ENCODE measurements at places on chromosomes 11 and 22. TPM values are rescaled to one million over a fixed set of nuclear protein-coding genes. Genes with fewer than 3 reads are reported as not detected.

SLC6A5 gene
- not detected for total RNA-seq

SART1 gene
- total RNA-seq, result 41.4 TPM

TIGD3 gene
- total RNA-seq, result 0.72 TPM

FAM118A gene
- total RNA-seq, result 29.7 TPM

RTN4RL2 gene
- total RNA-seq, result 0.87 TPM

CTSF gene
- 188 TPM for total RNA-seq

CLDN5 gene
- 46.1 TPM for total RNA-seq
